ENCODE measurements at places on chromosomes 7 and 10. TPM values are rescaled to one million over a fixed set of nuclear protein-coding genes. Genes with fewer than 3 reads are reported as not detected.

Gene ITGB8
- total RNA-seq, result 7.1 TPM

Gene TRIM8
- 82.2 TPM for total RNA-seq

Gene VIPR2
- not detected for total RNA-seq

Gene CNNM1
- total RNA-seq, result not detected

Gene ADAMTS14
- total RNA-seq, result not detected

Gene TMEM213
- total RNA-seq, result not detected

Gene BTRC
- 9.0 TPM for total RNA-seq

Gene FAM13C
- 0.66 TPM for total RNA-seq

Gene TRIM73
- total RNA-seq, result 0.75 TPM

Gene CYP2C8
- total RNA-seq, result not detected

Gene CTAGE15
- total RNA-seq, result 0.38 TPM

Gene NAT16
- total RNA-seq, result not detected

Gene SPAM1
- not detected for total RNA-seq

Gene CALML3
- total RNA-seq, result not detected

Gene IFIT3
- total RNA-seq, result 3.5 TPM

Gene EBF3
- 3.1 TPM for total RNA-seq

Gene ZNF853
- total RNA-seq, result 0.54 TPM

Gene VTI1A
- 21.8 TPM for total RNA-seq

Gene PIK3AP1
- total RNA-seq, result under 0.01 TPM

Gene PPP1R9A
- 2.6 TPM for total RNA-seq

Gene TAS2R4
- 0.90 TPM for total RNA-seq

Gene SPDYE6
- not detected for total RNA-seq

Gene EPO
- total RNA-seq, result not detected

Gene TEX36
- not detected for total RNA-seq

Gene GRID2IP
- total RNA-seq, result under 0.01 TPM

Gene NUTM2E
- not detected for total RNA-seq

Gene RAB19
- 0.27 TPM for total RNA-seq

Gene SPDYE9
- not detected for total RNA-seq

Gene OPALIN
- total RNA-seq, result not detected

Gene C10orf67
- not detected for total RNA-seq

Gene OR9A2
- total RNA-seq, result not detected

Gene MEIG1
- not detected for total RNA-seq

Gene PPP1R17
- total RNA-seq, result not detected

Gene MKI67
- total RNA-seq, result 8.1 TPM

Gene MBL2
- total RNA-seq, result not detected

Gene MAT1A
- not detected for total RNA-seq

Gene HTR5A
- total RNA-seq, result not detected

Gene TFR2
- total RNA-seq, result 0.19 TPM

Gene SPDYE1
- total RNA-seq, result not detected

Gene TSPAN33
- 0.38 TPM for total RNA-seq

Gene SLC16A9
- 0.19 TPM for total RNA-seq
